Bronchus fibroblast of lung (primary cell): ENCODE measurements at places on chromosomes 4 and X. TPM values are rescaled to one million over a fixed set of nuclear protein-coding genes. Genes with fewer than 3 reads are reported as not detected.

Gene NAP1L3
- total RNA-seq, result 0.89 and 1.8 TPM in 2 replicates

Gene BEND2
- total RNA-seq, result not detected in 2 replicates

Gene SLC9B2
- total RNA-seq, result 8.4 and 9.5 TPM in 2 replicates

Gene SFRP2
- 1.2 and 3.2 TPM in 2 replicates for total RNA-seq

Gene PABPC1L2A
- total RNA-seq, result not detected in 2 replicates

Gene TMEM31
- total RNA-seq, result not detected in 2 replicates

Gene ARHGEF9
- 10.4 and 11.0 TPM in 2 replicates for total RNA-seq
